ENCODE measurements at places on chromosomes 3 and 15.

DNA sequence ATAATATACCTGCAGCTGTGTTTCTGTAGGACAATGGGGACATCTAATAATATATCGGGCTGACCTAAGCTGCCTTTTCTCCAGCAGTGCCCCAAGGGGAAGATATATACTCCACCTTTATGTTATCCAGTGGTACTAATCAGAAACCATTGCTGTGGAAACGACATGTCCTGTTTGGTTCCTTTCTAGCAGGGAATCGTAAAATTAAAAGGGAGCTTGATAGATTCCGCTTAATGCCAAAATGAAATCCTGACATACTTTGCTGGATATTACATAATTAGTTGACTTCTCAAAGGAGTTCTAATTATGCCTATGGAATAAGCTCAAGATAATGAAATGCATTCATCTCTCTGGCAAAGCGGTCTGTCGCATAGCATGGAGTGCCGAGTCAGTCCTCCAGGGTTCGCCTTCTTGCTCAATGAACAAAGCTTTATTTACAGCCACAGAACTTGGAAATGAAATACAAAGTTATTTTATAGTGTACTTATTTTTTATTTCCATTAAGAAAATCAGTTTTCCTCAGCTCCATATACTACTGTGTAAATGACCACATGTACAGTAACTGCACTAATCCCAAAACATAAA, 262.8 kb downstream of the LRTM1 start:
- DNase-seq = no peak

- DNase-seq = no peak
Measured at GRCh38 chr15:100729461-100729860, 127.1 kb downstream of the ASB7 start.

DNA sequence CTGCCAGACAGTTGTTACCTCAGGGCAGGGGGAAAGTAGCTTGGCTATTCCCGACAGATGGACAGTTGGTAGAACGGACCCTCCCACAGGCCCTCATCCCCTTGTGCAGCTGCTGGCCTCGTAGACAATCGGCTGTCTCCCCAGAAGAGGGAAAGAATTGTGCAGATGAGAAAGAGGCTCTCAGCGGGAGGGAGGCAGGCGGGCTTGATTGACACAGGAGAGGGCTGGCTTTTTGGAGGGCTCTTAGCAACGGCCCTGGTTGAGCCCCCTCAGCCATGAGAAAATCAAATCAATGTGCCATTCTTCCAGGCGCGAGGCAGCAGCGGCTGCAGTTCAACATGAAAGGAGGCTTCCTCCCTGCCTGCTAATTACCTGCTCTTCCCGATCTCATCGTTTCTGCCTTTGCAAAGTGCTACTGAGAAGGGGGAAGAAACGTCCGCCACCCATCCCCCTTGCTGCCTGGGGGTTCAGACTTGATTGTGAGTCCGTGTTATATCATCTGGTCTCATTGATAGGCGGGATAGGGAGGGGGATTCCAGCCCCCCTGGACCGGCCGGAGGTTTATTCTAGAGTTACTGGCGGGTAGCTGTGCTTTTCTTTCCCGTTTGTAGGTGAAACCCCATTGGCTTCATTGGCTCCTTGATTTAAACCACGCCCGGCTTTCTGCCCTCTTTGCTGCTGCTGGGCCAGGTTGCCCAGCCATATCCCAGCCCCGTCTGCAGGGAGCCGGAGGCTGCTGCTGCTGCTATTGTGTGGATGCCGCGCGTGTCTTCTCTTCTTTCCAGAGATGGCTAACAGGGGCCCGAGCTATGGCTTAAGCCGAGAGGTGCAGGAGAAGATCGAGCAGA, at the start of gene TAGLN3:
Gene TAGLN3 (plus strand): TSS at position 287 of the 848 bp plus-strand sequence. CDS start 501 bp downstream, at position 788.
- DNase-seq = no peak

- no peak for DNase-seq
Measured at GRCh38 chr3:32705232-32705631, 20.2 kb downstream of the CNOT10 start.

All from stimulated activated CD4-positive, alpha-beta T cell treated with anti-CD3 and anti-CD28 coated beads, Interleukin-1b, Interleukin-23, amount 100 ng/mL, for 48 hours (primary cell).